DMS153 (cell line): ENCODE measurements at places on chromosomes 7 and 10.

DNA sequence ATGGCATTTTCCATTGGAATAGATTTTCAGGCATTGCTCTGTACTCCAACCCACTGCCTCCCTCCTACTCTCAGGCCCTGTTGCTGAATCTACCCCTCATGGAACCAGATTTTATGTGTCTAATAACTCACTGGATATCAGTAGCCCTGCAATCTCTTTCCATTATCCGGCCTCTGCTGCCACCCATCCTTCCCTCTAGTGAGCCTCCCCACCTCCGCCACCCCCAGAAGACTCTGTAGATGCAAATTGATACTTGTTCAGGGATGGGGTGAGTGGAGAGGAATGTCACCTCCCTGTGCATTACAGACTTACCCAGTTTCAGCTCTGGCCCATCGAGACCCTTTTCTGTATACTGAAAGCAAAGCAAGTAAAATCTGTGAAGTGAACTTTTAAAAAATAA, 52.3 kb upstream of the PHYHIPL start:
- DNase-seq: no peak

DNA sequence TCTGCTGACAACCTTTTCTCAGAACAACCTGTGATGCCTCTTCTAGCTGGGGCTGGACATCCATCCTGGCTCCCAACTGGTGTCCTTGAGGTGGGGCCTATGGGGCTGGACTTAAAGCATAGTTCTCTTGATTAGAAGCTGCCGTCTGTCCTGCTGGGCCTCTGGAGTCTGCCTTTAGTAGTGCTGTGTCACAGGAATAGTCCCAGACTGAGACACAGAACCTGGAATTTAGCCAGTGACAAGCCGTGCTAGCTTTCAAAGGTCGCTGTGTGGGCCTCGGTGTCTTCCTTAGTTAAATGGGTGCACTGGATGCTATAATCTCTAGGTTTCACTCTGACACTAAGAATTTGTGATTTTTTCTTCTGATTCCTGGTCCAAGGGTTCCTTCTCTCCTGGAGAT, 41.2 kb downstream of the GPR141 start:
- no peak for DNase-seq

GRCh38 chr7:2938514-2939192, 94.5 kb upstream of the GNA12 start:
- no peak for DNase-seq

DNA sequence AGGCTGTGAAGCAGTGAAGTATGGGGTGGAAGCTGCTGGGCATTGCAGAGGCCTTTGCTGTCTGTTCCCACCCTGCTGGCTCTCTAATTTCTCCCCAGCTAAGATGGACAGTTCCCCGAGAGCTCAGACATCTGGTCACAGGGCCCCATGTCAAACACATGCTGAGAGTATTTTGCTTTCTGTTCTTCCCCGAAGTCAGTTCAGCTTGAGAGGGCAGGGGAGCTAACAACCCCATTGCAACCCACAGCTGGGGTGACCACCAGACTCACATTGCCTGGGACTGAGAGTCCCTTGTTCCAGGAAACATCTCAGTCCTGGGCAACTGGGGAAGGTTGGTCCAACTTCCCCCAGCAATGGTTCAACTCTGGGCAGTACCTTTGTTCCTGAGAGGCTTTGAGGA, 52.8 kb downstream of the ABCA13 start:
- no peak for DNase-seq

DNA sequence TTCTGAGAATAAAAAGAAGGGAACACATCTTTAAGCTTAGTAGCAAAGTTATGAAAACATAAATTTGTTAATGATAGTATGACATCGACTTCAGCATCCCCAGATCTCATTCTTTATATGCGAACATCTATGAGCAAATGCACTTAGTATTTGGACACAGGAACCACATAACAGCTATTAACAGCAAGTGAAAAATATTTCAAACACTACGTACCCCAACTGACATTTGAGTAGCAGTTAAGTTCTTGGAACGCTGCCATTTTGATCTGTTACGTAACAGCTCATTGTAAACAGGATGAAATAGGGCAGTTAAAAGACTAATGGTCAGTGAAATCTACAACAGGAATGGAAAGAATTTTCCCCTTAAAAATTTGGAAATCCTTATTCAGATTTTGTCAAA, 428.9 kb downstream of the TNS3 start:
- peak; percentile 93 for DNase-seq

DNA sequence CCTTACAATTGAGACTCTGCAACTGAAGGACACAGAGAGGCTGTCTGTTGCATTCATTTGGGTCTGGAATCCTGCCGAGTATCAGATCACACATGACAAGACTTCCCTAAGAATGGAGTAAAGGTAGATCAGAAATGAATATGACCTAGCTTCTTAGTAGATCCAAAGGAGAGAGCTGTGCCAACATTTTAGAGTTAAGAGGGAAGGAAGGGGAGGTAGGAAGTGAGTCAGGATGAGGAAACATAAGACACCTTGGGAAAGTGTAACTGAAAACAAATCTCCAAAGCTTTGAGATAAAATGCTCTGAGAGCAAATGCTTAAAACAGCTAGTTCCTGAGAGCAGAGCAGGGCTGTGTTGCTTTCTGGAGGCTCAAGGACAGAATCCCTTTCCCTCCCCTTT, 6.1 kb upstream of the SLC25A13 start:
- DNase-seq: no peak

DNA sequence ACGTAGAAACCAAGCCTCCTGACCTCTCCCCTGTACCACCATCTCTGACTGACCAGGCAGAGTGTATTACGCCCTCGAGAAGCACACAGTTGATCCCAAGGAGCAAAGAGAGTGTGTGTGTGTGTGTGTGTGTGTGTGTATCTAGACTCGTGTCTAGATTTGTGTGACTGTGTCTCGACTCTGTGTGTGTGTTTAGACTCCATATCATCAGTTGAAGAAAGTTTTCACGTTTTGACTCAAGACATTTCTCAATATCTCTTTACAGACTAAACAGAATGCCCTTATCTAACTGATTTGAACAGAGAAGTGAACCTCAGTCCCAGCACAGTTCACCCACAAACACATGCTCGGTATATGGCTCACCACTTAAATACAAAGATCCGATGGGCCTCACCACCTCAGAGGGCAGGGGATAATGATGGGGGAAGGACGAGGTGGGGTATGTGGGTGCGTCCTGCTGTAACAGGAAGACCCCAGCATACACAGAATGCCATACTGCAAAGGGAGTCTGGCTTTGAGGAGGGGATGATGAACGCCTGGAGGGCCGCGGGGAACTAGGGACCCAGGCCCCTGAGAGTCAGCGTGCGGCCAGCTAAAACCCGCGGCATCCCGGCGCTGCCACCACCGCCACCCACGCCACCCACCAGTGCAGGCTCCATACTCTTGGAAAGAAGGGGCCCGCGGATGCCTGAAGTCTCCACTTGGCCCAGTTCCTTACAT, 780 bp downstream of the ALDH18A1 start:
- no peak for DNase-seq

DNA sequence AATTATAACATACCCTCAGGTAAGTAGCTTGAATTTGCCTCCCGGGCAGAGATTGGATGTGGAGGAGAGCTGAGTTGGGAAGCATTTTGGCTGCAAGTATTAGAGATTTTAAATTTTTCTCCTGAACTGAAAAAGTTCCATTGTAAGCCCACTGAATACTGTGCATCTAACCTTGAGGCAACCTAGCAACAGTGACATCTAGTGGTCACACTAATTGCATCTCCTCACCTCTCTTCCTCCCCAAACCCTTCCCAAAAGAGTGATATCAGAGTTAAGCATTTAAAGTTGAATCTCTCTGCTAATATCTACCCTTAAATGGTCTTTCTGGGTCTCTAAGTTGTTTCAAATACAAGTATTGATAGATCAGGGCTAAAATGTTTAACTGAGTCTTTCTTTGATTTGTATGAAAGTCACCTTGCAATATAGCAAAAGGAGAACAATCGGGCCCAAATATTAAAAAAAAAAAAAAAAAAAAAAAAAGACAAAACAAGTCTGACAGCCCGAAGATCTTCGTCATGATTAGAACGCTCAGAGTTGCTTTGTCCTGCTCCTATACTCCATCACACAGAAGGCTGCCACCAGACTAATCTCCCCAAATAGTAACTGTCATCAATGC, 40.4 kb upstream of the DLX5 start:
- DNase-seq: peak; percentile 18

DNA sequence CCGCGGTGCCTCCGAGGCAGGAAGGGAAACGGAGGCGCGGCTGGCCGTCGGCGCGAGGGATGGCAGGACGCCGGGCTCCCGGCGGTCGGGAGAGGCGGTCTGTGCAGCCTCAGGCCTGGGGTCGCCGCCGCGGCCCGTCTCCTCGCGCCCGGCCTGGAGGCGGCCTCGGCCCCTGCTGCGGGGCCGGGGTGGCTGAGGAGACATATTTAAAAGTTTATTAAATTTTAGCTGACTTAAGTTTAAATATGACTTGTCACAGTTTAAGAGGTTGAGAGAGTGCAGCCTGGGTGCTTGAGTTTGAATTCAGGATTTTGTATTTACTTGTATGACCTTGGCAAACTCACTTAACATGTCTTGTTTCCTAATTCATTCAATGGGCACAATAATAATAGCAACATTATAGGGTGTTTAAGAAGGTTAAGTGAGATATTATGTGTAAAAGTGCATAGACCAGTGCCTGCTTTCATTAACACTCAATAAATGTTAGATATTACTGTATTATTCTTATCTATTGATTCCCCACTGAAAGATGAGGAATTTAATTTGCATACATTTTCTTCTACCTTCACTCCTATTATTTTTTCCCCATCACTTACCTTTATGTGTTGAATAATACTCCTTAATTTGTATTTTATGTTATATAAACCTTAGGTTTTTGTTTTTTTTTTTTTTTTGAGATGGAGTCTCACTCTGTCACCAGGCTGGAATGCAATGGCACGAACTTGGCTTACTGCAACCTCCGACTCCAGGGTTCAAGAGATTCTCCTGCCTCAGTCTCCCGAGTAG, 718 bp downstream of the DYNC2I1 start:
- DNase-seq: no peak

DNA sequence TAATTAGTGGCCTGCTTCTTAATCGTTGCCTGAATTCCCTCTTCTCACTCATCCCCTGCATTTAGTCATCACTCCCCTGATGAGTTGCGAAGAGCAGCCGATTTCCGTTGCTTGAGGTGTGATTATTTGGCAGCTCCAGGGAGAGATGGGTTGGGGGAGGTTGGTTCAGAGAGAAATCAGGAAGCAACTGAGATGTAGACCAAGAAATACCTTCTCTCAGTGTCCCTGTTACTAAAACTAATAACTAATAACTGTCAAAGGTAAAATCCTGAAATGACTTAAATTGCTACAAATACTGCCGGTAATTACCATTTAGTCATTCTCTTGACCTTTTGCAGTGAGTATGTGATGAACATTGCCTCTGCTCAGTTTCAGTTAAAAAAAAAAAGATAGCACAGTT, 76.9 kb downstream of the ELMO1 start:
- no peak for DNase-seq

DNA sequence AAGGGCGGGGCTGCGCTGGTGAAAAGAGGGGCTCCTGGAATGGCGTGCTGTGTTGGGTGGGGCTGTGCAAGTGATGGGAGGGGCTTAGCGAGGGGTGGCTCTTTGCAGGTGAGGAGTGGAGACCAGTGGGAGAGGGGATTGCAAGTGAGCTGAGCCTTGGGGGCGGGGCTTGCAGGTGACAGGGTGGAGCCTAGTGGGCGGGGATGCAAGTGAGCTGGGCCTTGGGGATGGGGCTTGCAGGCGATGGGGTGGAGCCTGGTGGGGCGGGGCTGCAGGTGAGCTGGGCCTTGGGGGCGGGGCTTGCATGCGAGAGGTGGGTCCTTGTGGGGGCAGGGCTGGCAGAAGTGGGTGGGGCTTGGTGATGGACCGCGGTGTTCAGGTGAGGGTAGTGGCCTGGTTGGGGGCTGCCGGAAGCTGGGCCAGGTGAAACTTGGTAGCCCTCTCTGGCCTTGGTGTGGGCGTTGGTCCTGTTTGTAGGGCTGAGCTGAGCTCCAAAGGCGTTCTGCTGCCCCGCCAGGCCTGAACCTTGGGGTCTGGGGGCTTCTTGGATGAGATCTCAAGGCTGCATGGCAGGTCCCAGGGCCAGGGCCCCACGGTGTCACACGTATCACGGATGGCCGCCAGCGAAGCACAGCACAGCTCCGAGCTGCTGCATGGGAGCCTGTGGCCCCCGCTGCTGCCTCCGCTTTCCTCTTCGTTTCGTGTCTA, 743 bp upstream of the PITRM1 start:
- DNase-seq: peak; percentile 90

DNA sequence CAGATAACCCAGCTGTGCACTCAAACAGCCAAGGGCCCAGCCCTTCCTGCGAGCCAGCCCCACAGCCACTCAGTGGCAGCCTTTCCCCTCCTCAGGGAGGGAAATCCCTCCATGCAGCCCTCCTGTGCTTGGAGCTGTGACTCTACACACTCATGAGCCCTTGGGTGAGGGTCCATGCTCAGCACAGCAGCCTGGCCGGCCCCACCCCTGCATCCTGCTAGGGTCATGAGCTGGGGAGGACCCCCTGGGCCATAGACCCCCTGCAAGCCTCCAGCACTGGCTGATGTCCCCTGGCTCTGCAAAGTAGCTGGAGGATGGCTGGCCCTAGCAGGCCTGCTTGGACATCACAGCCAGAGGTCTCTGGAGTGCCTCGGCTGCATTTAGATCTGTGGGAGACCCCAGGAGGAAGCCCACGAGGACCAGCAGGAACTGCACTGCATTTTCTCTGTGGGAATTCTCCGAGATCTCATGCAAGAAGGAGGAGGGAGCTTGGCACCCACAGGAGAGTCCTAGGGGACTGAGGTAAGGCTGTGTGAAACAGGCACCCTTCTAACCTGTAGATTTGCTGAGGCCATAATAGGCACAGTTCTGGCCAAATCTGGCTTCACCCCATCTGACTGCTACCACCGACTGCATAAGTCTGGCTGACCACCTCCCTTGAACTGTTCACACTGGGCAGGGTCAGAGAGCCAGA, 17.4 kb downstream of the TMEM273 start:
- DNase-seq: no peak

DNA sequence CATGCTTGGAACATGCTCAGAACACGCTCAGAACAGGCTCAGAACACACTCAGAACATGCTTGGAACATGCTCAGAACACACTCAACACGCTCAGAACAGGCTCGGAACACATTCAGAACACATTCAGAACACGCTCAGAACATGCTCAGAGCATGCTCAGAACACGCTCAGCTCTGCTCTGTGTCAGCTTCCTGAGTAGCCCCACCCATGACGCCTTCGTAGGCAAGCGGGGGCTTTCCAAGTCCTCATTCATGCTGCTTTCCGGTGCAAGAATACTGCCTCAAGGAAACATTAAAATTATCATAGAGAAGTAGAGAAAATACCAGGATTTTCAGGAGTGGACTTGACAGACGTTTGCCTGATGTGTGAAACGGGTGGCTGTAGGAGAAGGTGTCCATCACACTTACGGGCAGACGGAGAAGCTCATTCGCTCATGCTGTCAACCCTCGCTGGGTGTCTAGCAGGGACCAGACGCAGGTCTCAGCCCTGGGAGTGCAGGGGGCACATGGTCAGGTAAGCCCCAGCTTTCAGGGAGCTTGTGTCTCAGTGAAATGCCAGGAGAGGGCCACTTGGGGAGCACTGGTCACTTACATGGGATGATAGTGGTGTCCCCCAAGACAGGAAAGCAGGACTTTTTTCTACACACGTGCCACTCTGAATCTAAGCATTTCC, 24.7 kb downstream of the EN2 start:
- no peak for DNase-seq

- DNase-seq: no peak
Observed at GRCh38 chr10:118171861-118172260, 125.1 kb upstream of the RAB11FIP2 start.

GRCh38 chr10:69861251-69862240, 59.8 kb downstream of the COL13A1 start:
- DNase-seq: peak; percentile 36
